Endodermal cell (in vitro differentiated cells): ENCODE measurements at places on chromosomes 16 and 17. TPM values are rescaled to one million over a fixed set of nuclear protein-coding genes. Genes with fewer than 3 reads are reported as not detected.

The RILP gene
- 3.1 and 3.9 TPM in 2 replicates for total RNA-seq

The HP gene
- 9.5 and 10.8 TPM in 2 replicates for total RNA-seq

The SPAG9 gene
- total RNA-seq: 54.5 and 64.8 TPM in 2 replicates

DNA sequence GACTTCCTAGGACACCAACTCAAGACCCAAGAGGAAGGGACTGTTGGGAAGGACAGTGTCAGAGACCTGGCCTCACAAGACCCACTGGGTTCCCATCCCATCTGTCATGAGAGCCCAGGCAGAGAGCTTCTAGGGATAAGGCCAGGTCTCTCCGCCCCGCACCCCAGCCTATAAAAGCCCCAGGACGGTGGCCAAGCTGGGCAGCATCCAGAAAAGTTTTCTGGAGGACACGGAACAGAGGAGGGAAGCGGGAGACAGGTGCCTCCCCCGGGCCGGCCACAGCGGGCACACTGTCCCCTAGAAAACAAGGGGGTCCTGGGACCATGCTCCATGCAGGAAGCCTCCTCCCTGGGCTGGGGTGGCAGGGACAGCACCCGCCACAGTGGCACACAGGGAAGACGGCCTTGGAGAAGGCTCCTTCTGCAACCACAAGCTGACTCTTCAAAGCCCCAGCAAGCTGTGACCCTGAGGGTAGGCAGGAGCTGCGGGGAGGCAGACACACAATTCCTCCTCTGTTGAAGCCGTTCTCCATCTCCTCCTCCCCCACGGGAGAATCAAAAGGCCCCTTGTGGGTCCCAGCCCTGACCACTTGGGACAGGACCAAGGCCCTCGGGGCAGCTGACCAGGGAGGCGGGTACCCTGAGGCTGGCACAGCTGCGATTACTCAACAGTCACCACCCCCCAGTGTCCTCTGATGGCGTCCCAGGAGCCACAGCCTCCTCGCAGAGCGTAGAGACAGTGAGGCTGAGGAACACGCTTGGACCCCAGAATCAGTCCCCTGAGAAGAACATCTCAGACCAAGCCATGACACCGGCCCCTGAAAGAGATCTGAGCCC lies 26.1 kb downstream of the TRPV3 start:
- peak overlapping the region; percentile 97 for H3K27ac ChIP-seq
- DNase-seq: no peak
- peaks cover 10% of the 10 kb centered on the region for H3K36me3 ChIP-seq
- H3K4me1 ChIP-seq: peaks cover 26% of the 10 kb centered on the region
- no peaks in the 10 kb centered on the region for H3K27me3 ChIP-seq

GRCh38 chr17:45355087-45355486 lies 38.3 kb upstream of the MAP3K14 start:
- no peaks in the 10 kb centered on the region for H3K27me3 ChIP-seq
- no peaks in the 10 kb centered on the region for H3K4me1 ChIP-seq
- H3K36me3 ChIP-seq: no peaks in the 10 kb centered on the region
- no peak overlapping the region for H3K27ac ChIP-seq
- H3K4me3 ChIP-seq: no peak overlapping the region

DNA sequence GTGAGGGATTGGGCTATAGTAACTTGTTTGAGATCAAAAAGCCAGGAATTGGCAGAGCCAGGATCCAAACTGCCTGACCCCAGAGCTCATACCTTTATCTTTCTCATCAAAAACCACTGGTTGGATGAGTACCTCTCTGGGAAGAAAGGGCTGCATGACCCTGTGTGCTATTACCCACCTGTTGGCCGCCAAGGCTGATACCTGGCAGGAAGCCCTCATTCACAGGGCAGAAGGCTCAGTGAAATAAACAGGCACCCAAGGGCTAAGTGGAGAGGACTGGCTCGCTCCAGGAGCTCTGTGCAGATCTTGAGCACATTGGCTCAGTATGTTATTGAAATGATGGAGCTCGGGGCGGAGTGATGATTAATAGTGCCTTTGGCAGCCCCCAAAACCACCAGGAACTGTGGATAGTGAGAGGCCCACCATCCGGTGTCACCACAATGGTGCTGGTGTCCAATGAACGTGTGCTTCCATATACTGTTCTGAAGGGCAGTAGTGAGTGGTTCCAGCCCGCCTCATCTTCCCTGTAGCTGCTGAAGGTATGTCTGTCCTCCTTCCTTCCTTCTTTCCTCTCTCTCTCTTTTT lies 197.6 kb downstream of the MSI2 start:
- DNase-seq: no peak
- H3K27ac ChIP-seq: no peak overlapping the region
- H3K27me3 ChIP-seq: no peaks in the 10 kb centered on the region
- no peak overlapping the region for H3K4me3 ChIP-seq
- H3K4me1 ChIP-seq: no peaks in the 10 kb centered on the region

- no peak overlapping the region for H3K27ac ChIP-seq
- no peak for DNase-seq
- H3K4me3 ChIP-seq: no peak overlapping the region
Observed at GRCh38 chr16:14491861-14492529, 138.1 kb downstream of the PARN start.

DNA sequence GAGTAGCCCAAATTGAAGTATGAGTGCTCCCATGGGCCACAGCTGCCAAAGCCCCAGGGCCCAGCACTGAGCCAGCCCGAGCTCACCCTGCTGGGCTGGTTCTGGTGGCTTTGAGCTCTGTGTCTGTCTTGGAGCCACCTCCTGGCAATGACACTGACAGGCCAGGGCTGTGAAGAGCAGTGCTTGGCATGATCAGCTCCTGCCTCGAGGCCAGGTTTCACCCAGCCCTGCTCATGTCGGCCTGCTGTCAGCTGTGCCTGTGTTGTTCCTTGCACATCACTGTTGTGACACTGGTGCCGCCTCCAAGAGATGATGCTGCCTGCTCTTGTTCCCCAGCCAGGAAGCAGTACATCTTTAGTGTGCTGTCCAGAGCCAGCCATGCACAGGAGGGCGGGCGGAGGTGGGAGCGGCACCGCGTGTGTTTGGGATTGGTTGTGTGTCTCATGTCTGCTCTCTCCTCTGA lies 26.0 kb downstream of the PLD6 start:
- peaks cover 74% of the 10 kb centered on the region for H3K36me3 ChIP-seq
- H3K27me3 ChIP-seq: no peaks in the 10 kb centered on the region
- H3K4me1 ChIP-seq: no peaks in the 10 kb centered on the region
- H3K27ac ChIP-seq: no peak overlapping the region
- no peak for DNase-seq

- no peak within 1 kb of the TSS for H3K27ac ChIP-seq
- H3K4me1 ChIP-seq: peaks cover 5% of the 10 kb centered on the region
- DNase-seq: peak; percentile 94
- H3K36me3 ChIP-seq: no peaks in the 10 kb centered on the region
- H3K27me3 ChIP-seq: no peaks in the 10 kb centered on the region
- H3K4me3 ChIP-seq: peak within 1 kb of the TSS; percentile 78
Observed at GRCh38 chr17:75764711-75765421, at the start of gene GALK1. Gene GALK1 (minus strand): TSS chr17:75765192. CDS start chr17:75765136, 56 bp downstream.

DNA sequence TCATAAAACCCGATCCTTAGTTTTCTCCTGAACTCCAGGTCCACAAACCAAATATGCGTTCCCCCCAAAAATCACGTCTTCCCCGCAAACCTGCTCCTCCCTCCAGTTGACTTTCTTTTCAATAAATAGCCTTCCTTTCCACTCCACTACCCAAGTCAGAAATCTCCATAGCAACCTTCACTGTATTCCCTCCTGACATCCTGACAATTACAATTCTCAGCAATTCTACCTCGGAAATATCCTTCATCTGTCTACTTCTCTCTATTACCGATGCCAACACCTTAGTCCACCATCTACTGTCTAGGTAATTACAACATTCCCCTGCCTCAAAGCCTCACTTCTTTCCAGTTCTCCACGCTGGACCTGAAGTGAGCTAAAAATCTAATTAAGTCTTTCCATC lies 50.7 kb downstream of the SMURF2 start:
- no peak overlapping the region for H3K27ac ChIP-seq
- H3K36me3 ChIP-seq: no peaks in the 10 kb centered on the region
- DNase-seq: no peak

DNA sequence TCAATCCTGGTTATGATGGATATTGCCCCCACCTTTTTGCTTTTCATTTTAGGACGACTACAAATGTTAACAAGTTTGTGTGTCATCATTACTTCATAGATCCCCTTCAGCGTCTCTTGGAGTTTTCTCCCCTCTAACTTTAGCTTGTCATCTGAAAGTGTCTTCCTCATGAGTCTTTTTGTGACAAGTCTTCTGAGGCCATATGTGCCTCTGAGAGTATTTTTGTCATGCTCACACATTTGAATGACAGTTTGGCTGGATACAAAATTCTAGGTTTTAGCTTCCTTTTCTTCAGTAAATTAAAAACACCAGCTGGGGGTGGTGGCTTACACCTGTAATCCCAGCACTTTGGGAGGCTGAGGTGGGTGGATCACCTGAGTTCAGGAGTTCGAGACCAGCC lies 203.8 kb upstream of the CHMP6 start:
- no peak overlapping the region for H3K27ac ChIP-seq
- no peak overlapping the region for H3K4me3 ChIP-seq
- H3K36me3 ChIP-seq: peaks cover 9% of the 10 kb centered on the region

DNA sequence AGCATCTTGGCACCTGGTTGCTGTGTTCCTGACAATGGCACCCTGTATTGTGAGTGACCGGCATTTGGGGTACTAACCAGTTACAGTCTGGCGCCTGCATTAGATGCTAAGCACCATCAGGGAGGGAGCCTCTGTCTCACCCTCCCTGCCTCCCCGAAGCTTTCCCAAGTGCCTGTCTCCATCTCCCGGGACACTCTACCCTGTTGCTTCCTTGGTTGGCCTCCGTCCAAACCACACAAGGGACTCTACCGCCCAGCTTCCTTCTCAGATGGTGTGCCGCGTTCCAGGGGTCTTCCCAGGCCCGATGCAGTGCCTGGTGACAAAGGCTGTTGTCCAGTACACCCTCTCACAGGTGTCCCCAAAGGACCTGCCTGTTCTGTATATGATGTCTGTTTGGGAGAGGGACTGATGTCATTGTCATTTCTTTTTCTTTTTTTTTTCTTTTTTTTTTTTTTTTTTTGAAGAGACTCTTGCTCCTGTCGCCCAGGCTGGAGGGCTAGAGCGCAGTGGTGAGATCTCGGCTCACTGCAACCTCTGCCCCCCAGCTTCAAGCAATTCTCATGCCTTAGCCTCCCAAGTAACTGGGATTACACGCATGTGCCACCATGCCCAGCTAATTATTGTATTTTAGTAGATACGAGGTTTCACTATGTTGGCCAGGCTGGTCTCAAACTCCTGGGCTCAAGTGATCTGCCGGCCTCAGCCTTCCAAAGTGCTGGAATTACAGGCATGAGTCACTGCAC lies 6.7 kb downstream of the SNN start:
- H3K27ac ChIP-seq: no peak overlapping the region
- H3K36me3 ChIP-seq: peaks cover 37% of the 10 kb centered on the region
- H3K4me3 ChIP-seq: no peak overlapping the region
- H3K27me3 ChIP-seq: no peaks in the 10 kb centered on the region

DNA sequence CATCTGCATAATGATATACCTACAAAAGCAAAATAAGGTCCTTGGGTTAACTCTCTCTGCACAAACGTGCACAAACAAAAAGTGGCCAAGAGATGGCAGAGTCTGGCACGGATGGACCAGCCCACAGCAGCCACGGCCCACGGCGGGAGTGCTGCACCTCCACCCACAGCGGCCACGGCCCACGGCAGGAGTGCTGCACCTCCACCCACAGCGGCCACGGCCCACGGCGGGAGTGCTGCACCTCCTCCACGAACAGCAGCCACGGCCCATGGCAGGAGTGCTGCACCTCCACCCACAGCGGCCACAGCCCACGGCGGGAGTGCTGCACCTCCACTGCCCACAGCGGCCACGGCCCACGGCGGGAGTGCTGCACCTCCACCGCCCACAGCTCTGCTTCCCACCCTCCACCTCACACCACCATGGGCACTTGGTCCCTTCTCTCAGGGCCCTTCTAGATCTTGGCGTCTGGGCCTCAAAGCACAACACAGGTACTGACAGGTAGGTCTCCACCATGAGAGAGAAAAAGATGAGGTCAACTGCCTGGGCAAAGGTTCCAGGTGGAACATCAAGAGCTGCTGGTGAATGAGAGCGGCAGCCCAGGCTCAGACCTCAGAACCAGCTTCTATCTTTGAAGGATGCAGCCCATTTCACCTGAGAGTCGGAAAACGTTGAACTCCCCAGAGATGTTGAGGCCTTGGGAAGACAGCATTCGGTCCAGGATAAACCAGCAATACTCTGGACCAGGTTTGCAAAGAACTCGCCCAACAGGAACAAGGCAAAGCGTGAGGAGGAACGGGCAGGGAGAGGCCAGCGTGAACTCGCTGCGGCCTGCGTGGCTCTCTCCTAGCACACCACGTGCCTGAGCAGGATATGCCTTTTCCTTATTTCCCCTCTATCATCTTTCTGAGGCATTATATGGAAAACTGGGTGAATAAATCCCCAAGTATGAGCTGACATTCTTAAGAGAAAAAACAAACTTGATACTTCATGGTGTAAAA lies 124.5 kb downstream of the ZNF778 start:
- peaks cover 9% of the 10 kb centered on the region for H3K4me1 ChIP-seq
- no peak for DNase-seq
- no peak overlapping the region for H3K27ac ChIP-seq
- H3K4me3 ChIP-seq: no peak overlapping the region

DNA sequence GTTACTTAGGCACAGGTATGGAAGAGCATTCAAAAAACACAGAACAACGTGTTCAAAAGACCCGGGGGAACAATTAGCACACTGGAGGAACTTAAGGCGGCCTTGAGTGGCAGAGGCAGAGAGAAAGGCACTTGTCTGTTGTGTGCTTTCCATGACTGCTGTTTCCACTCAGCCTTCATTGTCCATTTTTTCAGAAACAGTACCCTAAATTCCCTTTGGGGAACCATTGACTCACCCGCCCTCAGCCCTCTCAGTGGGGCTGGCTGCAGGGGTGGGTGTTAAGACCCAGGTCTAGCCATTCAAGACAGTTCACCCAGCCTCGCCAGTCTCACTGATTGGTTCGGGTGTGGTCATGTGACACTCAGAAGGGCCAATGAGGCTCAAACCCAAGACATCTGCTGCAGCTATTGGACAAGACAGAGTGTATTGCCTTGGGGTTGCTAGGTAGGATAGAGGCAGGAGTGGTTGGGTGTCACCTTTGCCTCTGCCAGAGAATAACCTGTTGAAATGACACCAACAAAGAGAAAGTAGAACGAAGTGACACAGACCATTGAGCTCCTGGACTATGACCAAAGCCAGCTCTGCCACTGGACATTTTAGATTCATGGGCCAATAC lies 19.6 kb upstream of the CEP20 start:
- H3K27ac ChIP-seq: no peak overlapping the region
- H3K27me3 ChIP-seq: no peaks in the 10 kb centered on the region
- H3K4me3 ChIP-seq: no peak overlapping the region
- peak; percentile 92 for DNase-seq
- no peaks in the 10 kb centered on the region for H3K36me3 ChIP-seq

DNA sequence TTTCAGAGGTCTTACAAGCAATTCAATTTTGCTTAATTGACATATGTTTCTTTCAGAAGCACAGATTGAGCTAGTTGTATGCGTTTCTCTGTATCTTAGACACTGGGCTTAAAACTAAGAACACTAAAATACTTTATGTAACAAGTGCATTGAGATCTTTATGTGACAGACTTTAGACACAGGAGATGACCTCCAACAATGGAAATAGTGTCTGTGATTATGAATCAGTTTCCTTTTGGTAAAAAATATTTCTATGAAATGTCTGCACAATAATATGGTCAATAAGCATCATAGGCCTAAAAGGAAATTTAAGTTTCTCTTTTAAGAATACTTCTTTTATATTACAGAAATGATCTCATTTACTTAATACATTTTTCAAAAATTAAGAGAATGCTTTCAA lies 153.2 kb downstream of the SKAP1 start:
- no peak for DNase-seq
- H3K27me3 ChIP-seq: no peaks in the 10 kb centered on the region
- no peaks in the 10 kb centered on the region for H3K36me3 ChIP-seq
- no peaks in the 10 kb centered on the region for H3K4me1 ChIP-seq

GRCh38 chr17:48612854-48613691 lies 2.0 kb downstream of the HOXB8 start:
- H3K4me1 ChIP-seq: no peaks in the 10 kb centered on the region
- H3K27me3 ChIP-seq: peaks cover 100% of the 10 kb centered on the region
- H3K27ac ChIP-seq: peak overlapping the region; percentile 41
- no peaks in the 10 kb centered on the region for H3K36me3 ChIP-seq
